Activated CD4-positive, alpha-beta T cell treated with anti-CD3 and anti-CD28 coated beads, Interleukin-10, Interleukin-2, amounts not matched to agents 100 ng/mL and 50 ng/mL, durations not matched to agents 16 hours and 8 hours (primary cell): ENCODE measurements at places on chromosomes 4 and X.

DNA sequence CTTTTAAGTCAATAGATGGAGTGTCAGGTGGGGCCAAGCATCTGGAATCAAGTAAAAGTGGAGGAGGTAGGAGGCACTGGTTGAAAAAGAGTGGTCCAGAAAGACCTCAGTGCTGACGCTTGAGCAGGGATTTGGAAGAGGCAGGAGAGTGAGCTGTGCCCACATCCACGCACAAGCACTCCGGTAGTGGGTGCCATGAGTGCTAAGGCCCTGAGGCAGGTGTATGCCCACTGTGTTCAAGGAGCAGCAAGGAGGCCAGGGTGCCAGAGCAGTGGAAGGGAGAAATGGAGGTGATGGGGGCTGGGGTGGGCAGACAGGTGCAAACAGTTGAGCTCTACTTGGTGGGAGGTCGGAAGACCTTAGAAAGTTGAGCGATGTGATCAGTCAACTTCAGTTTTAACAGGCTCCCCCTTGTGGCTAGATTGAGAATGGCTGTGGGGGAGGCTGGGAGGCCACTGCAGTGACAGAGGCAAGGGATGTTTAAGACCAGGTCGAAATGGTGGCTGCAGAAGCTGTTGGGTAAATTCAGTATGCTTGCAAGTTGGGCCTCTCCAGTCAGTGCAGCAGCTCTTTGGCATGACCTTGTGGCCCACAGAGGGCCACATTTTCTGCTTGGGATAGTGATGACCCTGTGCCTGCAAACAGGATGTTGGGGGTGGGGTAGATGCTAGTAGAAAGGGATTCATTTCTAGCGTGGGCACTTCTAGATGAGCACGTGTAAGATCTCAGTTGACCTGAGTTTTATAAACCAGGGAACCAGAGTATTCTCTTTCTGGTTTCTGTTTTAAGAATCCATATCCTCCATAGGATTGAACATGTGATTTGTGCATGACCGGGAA is 12.7 kb downstream of the TKTL1 start:
- DNase-seq = peak; percentile 82

DNA sequence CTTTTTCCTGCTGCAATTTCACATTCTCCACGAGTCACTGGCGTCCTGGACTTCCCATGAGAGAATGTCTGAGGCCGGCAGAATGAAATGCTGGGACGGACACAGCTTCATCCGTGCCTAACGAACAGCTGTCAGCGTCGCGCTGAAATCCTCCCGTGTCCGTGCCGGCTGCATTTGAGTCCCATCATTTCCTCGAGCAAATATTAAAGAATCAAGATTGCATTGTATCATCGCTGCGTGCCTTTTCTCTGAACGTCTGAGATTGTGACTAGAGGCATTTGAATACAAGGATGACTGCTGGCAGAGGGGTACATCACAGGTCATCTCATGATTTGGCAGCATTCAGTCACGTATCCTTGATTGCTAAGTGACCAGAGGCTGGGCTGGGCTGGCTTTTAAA is 279.9 kb downstream of the ASMT start:
- no peak for DNase-seq

DNA sequence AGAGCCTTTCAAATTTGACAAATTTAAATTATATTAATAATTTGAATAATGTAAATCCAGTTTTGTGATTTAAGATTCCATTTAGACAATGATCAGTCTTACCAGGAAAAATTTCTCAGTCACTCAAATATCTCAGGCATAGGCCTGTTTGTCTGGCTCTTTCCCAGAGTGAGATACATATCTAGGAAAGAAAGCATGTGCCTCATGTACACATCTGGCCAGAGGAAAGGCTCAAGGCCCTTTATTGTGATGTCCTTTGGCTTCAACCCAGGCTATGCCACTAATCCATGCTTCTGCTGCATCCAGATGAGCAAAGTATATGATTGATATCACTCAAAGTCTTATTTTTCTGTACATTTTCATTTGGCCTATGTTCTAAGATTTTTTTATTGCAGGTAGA is 473.3 kb upstream of the ADGRL3 start:
- DNase-seq = no peak

GRCh38 chr4:169582706-169583105 is 29.7 kb downstream of the NEK1 start:
- DNase-seq = no peak

DNA sequence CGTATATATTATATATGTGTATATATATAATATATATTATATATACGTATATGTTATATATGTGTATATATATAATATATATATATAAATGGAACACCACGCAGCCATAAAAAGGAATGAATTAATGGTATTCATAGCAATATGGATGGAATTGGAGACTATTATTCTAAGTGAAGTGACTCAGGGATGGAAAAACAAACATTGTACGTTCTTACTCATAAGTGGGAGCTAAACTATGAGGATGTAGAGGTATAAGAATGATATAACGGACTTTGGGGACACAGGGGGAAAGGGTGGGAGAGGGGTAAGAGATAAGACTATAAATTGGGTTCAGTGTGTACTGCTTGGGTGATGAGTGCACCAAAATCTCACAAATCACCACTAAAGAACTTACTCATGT is 1388.9 kb downstream of the C4orf33 start:
- no peak for DNase-seq

DNA sequence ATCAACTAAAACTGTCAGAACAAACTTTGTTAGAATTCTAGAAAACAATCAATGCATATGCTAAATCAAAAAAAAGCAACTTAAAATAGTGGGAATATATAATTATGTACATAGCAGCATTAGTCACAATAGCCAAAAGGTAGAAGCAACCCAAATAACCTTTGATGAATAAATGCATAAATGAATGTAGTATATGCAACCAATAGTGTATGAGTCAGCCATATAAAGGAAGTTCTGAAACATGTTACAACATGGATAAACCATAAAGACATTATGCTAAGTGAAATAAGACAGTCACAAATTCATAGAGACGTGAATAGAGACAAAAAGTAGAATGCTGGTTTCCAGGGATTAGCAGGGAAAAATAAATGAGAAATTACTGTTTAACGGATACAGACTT is 762.8 kb upstream of the INTU start:
- DNase-seq = no peak

DNA sequence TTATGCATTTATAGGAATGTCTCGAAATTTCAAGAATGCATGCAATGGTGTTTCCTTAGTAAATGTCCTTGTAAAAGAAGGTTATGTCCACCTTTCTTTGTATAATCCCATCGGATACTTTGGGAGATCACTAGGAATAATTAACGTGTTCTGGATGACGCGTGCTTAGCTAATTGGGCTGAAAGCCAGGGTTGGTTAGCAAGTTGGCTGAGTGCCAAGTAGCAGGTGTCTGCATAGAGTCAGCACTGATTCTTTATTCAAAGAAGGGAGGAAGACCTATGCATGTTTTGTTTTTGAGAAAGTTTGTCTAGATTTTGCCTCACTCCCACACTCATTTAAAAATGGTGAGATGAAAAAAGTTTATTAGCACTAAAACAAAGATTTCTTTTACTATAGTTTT is 144.6 kb downstream of the SOX3 start:
- no peak for DNase-seq

- no peak for DNase-seq
Observed at GRCh38 chr4:18390655-18391353, 369.2 kb upstream of the LCORL start.

DNA sequence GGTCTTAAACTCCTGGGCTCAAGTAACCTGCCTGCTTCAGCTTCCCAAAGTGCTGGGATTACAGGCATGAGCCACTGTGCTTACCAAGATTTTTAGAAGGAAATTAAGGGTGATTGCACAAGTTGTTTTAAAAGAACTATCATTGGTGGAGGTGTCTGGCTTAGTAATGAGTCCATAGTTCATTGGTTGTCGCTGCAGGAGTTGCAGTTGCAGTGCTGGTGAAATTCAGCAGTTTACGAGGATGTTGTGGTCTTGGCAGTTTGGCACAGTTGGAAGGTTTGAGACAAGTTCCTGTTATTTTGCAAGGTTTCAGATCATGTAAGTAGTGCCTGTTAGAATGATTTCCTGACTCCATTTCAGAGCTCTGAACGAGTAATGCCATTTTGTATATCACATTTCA is 48.1 kb downstream of the RAB40AL start:
- peak; percentile 22 for DNase-seq

DNA sequence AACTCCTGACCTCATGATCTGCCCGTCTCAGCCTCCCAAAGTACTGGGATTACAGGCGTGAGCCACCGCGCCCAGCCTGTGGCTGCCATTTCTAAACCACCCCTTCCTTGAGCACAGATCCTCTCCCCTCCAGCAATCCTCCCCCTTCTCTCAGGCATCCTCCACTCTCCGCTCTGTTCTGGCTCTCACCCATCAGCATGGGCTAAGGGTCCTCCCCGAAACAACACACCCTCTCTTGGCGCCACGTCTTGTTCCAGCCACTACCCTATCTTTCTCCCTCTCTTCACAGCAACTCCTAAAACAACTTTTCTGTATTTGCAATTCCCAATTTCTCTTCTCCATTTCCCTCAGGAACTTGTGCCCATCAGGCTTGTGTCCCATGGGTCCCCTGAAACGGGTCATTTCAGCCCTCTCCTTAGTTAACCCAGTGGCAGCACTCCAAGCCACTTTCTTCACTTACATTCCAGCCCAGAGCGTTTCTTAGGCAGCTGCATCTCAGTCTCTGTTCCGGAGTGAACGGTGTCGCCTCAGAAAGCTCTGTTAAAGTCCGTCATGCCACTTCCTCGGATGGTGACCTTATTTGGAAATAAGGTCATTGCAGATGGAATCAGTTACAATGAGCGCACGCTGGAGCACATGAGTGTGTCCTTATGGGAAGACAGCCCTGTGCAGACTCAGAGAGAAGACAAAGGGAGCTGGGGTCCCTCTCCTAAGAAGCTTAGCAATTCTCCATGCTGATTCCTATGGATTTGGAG is 28.3 kb upstream of the CLDN24 start:
- no peak for DNase-seq

DNA sequence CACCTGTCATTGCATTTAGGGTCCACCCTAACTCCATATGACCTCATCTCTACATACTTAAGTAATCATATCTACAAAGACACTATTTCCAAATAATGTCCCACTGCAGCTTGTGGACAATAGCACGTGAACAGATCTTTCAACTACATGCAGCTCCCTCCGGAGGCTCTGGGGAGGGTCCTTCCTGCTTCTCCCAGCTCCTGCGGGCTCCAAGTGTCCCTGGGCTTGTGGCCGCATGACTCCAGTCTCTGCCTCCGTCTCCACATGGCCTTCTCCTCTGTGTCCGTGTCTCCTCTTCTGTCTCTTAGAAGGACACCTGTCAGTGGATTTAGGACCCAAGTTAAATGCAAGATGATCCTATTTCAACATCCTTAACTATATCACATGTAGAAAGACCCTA is 52.7 kb downstream of the ASMT start:
- no peak for DNase-seq

GRCh38 chr4:28482580-28483270 is 1622.1 kb downstream of the STIM2 start:
- DNase-seq = no peak

- no peak for DNase-seq
Observed at GRCh38 chr4:159143687-159144086, 40.8 kb downstream of the RAPGEF2 start.

DNA sequence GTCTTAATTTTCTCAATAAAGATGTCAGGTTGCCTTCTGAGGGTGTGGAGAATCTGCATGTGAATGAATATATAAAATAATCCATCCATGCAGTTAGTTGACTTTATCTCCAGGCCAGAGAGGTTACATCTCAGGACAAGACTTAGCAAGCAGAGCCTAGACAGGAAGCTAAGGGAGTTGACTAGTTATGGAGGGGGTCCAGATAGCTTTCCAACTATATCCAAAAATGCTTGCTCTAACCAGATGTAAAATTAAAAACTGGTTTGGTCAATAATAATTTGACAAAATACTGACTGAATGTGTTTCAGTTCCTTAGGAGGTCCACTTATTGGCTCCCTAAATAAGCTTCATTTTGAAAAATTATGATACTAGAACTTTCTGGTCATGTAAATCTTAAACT is 101.4 kb downstream of the PAPSS1 start:
- DNase-seq = no peak

DNA sequence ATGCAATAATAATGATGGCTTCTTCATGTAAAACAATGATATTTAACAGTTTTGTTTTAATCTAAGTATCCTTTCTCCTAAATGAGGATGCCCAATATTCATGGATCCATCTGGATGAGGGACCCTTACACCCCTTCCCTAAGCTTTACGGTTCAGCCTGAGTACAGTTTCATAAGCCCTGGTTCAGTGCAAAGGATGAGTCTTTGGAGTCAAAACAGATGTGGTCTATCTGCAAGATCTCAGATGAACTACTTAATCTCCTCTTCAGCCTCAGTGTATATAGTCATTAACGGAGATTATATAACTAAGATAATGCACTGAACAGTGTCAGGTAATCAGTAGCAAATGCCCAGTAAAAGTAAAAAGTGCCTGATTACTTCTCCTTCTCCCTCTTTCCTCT is 22.1 kb downstream of the ANXA5 start:
- DNase-seq = no peak

GRCh38 chr4:186887291-186887700 is 163.6 kb upstream of the FAT1 start:
- DNase-seq = no peak

- DNase-seq = no peak
Observed at GRCh38 chrX:31331928-31332327, 260.1 kb upstream of the FTHL17 start.

DNA sequence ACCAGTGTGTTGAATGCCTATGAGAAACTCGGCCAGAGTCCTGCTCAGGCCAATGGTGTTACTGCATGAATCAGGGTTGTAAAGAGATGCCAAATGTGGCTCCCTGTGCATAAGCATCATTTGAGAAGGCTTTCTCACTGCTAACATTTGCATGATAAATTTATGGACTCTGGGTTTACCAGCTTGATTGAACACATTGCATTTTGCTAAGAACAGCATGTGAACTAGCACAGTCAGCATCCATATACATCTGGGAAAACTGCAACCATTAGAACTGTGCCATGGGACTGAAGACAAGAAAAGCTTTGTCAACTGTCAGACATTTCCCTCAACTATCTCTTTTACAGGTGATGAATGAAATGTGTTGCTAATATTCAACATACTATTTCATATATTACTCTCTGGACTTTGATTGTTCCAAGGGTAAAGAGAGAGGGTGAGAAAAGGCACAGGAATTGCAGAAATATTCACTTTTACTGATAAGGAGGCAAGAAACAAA is 1427.4 kb upstream of the ADGRL3 start:
- no peak for DNase-seq

DNA sequence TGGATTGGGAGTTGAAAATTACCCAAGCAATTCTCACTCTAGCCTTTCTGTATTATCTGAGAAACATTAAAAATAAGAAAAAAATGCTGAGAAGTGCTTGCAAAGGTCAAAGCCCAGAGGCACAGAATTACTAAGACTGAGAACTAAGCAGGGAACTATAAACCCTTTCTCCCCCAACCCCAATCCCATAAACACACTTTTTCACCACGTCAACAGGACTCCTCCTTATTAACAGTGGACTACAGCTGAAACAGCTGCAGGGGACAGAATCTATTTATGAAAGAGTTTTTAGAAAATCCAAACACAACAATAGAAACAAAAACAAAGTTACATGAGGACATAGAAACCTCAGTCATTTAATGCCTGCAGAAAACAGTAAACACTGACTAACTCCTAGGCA is 984.1 kb downstream of the TRAM1L1 start:
- no peak for DNase-seq

GRCh38 chrX:119015407-119016237 is 41.2 kb downstream of the LONRF3 start:
- DNase-seq = peak; percentile 81

- peak; percentile 59 for DNase-seq
Observed at GRCh38 chr4:7719354-7720174, 220.1 kb downstream of the AFAP1 start.
